8988T (cell line): ENCODE measurements at places on chromosomes 5 and 9.

DNA sequence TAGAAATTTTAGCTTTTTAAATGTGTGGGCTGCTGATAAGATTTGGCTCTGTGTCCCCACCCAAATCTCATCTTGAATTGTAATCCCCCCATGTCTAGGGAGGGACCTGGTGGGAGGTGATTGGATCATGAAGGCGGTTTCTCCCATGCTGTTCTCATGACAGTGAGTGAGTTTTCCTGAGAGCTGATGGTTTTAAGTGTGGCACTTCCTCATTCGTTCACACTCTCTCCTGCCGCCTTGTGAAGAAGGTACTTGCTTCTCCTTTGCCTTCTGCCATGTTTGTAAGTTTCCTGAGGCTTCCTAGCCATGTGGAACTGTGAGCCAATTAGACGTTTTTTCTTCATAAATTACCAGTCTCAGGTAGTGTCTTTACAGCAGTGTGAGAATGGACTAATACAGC is 127.8 kb upstream of the MVB12B start:
- DNase-seq: no peak

GRCh38 chr9:130209422-130209821 is 37.2 kb downstream of the NCS1 start:
- DNase-seq: no peak

- DNase-seq: no peak
These were observed 5.6 kb downstream of the GADD45G start for GRCh38 chr9:89610391-89610925.

- DNase-seq: no peak
These were observed 108.8 kb downstream of the FSTL4 start for GRCh38 chr5:133503511-133503910.

DNA sequence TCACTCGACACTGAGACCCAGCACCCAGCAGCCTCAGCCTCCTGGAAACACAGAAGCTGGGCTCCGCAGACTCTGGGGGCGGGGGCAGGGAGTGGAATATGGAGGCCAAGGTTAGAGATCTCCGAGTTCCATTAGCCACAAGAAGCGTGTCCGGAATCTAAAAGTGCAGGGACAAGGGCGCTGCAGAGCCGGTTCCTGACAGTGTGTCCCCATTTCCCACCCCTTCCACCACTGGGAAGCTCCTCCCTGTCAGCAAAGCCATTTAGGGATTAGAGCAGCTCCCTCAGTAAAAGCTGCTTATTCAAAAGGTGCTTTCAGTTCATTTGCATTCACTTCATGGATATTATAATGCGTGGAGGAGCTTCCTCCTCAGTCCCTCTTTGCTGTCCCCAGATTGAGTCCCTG is 74.1 kb upstream of the HSPA9 start:
- no peak for DNase-seq

- DNase-seq: no peak
These were observed 906.0 kb upstream of the CDH10 start for GRCh38 chr5:25550793-25551192.

DNA sequence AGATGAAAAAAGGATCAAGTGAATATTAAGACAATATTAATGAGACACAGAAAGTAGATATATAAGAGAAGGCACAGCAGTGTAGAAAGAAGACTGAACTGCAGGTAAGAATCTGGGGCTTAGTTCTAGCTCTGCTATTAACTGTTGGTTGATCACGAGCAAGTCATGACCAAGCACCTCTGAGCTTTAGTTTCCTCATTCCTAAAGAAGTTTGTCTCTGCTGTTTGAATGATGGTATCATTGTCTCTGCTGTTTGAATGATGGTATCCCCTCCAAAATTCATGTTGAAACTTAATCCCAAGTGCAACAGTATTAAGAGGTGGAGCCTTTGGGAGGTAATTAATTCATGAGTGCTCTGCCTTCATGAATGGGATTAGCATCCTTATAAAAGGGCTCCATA is 2.5 kb upstream of the NME5 start:
- no peak for DNase-seq
